ENCODE measurements at places on chromosomes 5 and 9.

GRCh38 chr9:122948313-122948712 lies 7.5 kb downstream of the RABGAP1 start:
- no peak for DNase-seq

- no peak for DNase-seq
Observed at GRCh38 chr9:79809931-79810330, 238.2 kb downstream of the TLE4 start.

GRCh38 chr5:155727512-155728145 lies 599.3 kb upstream of the SGCD start:
- no peak for DNase-seq

GRCh38 chr9:93693129-93693528 lies 116.7 kb downstream of the PHF2 start:
- DNase-seq: no peak

DNA sequence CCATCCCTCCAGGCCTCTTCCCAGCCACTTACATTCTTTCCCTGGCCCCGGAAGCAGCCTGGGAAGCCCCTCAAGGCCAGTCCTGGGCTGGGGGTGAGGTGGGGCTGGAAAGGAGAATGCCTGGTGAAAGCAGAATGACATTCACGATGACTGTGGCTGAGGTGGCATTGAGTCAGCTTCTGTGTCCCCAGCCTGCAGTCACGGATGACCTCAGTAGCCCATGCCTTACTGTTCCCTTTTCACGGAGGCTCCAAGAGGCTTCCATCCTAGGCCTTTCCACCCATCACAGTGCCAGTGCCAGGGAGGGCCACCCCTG lies 2.7 kb downstream of the PRDM12 start:
- no peak for DNase-seq

- DNase-seq: no peak
Observed at GRCh38 chr9:126097679-126098078, 228.9 kb upstream of the MVB12B start.

- no peak for DNase-seq
Observed at GRCh38 chr9:22030101-22030598, 21.0 kb upstream of the CDKN2B start.

DNA sequence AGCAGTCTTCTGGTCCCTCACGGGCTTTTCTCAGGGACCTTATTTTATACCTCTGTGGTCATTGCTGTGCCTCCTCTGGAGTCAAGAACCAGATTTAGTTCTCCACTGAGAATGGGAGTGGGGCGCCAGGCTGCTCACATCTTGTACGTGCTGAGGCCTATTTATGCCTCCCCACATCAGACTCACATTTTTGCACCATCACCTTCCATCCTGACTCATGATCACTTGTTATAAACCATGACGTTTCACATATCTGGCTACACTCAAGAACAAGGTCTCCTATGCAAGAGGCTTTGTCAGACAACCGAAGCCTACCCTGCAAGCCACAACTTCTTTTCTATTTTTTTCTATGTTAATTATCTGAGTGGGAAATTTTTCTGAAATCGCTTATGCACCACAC lies 10.7 kb downstream of the PRUNE2 start:
- DNase-seq: no peak

GRCh38 chr5:38831909-38832308 lies 13.9 kb upstream of the OSMR start:
- DNase-seq: no peak

DNA sequence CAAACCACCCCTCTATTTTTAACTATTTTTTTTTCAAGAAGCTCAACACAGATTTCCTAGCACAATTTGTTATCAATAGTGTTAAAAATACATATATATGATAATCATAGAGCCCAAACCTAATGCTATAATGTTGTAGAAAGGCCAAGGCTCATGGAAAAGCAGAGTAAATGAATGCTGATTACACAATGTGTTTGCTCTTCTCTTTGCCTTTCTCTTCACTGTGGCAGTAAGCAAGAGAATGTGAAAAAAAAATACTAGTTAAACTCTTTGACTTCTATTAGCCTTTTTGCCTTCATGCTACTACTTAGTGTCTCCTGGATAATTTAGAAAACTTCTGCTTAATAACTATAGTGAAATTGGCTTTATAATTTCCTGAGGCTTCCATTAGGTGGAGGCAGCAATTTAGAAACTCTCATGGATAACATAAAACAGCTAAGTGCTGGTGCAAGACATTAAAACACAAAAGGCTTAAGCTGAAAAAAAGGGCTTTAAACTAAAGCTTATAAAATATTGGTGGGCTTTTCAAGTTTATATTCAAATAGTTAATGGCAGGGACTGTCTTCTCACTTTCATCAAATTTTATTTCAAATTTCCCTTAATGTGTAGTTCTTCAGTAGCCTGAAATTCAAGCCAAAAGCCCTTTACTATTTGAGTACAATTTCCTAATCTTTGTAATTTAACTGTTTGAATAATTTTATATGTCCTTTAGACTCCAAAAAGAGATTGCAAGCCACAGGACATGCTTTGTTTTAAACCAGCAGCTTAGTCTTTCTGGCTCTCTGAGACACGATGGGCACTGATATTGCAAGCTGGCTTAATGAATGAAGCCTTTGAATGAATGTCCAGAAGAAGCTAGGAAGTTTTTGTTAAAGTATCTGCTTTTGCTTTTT lies 2031.8 kb upstream of the CDH6 start:
- DNase-seq: no peak

GRCh38 chr5:11594021-11594420 lies 310.2 kb downstream of the CTNND2 start:
- DNase-seq: no peak

GRCh38 chr5:178230879-178231538 lies 1.6 kb downstream of the PHYKPL start:
- DNase-seq: no peak

GRCh38 chr9:72554221-72554641 lies 32.8 kb downstream of the TMC1 start:
- no peak for DNase-seq

DNA sequence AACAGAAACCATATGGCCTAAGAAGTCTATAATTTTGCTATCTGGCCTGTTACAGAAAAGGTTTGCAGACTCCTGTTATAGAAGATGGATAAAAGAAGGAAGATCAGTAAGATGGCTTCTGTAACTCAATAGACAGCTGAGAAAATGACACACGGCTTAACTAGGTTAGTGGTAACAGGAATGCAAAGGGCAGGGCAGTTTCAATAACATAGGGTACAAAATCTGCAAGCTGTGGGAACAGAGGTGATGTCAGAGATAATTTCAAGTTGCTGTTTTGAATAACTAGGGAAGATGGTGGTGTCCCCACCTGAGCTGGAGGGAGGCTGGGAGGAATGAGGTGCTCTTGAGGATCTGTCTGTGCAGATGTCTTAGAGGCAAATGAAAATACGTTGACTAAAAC lies 106.5 kb downstream of the GLIS3 start:
- no peak for DNase-seq

- no peak for DNase-seq
Observed at GRCh38 chr9:135574331-135574730, 12.8 kb downstream of the PAEP start.

DNA sequence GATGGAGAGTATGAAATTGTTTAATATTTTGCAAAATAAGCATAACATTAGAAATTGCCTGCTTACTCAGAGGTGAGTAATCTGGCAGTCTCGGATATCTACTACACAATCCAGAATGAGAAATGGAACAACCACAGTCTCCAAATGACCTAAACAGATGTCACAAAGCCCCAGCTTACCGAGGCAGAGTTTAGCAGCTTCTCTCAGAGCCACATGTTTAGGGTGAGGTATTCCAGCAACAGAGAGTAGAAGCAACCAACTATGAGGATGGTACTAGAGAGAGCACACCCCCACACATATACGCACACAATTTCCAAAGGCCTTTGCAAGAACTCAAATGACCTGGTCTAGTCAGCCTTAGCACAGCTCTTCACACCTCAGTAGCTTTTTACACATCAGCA lies 122.7 kb upstream of the LPAR1 start:
- no peak for DNase-seq

GRCh38 chr5:54975701-54976100 lies 9.7 kb downstream of the ESM1 start:
- no peak for DNase-seq

GRCh38 chr9:35367451-35367850 lies 122.5 kb upstream of the RUSC2 start:
- DNase-seq: no peak

GRCh38 chr5:37029436-37029835 lies 152.9 kb downstream of the NIPBL start:
- DNase-seq: no peak

DNA sequence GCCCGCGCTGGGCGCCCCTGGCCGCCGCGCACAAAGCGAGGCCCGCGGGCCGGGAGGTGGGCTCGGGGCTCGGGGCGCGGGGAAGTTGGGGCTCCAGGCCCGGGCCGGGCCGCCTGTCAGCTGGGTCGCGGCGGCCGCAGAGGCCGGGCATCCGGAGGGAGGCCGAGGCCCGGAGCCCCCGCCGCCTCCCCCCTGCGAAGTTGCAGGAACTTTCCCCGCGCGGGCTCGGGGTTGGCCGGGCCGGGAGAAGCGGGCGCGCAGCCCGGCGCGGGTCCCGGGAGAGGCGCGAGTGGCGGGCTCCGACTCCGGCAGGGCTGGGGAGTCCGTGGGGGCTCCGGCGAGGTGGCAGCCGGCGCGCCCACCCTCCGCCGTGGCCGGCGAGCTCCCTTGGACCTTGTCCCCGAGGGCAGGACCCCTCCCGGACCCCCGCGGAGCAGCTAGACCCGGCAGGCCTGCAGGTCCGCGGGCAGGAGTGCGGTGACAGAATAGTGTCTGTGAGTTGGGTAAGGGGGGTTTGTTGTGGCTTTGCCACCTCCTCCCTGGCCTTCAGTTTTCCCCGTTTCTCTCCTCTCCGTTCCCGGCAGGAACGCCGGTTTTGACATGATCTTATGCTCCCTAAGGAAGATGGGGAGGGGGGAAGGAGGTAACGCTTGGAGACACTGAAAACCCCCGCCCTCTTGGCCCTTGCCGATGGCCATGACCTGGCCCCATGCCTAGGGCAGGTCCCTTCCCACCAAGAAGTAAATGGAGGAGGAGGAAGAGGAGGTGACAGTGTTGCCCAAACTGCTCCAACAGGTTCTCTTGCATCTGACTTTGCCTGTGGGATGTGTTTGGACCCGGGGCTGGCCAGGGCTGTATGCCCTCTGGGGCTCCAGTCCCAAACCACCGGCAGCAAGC lies 942 bp downstream of the PHF2 start:
- no peak for DNase-seq

GRCh38 chr9:94632737-94633136 lies 6.6 kb downstream of the FBP1 start:
- DNase-seq: no peak

DNA sequence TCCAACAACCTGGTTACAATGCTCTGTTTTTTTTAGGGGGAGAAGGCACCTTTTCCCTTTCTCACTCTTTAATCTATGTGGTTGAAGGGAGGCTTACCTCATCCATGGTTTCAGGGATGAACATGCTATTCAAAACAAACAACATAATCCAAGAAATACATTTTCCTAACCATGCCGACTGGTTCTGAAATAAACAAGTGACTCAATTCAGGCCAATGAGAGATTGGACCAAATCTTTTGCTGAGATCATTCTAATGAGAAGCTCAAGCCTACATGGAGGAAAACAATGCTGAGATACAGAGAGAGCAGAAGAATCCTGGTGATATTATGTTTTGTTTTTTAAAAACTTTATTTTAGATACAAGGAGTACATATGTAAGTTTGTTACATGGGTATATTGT lies 46.8 kb upstream of the ELL2 start:
- DNase-seq: no peak

GRCh38 chr9:136003411-136004218 lies 42.4 kb upstream of the UBAC1 start:
- DNase-seq: no peak

GRCh38 chr9:108654566-108654965 lies 201.2 kb downstream of the ACTL7B start:
- no peak for DNase-seq

DNA sequence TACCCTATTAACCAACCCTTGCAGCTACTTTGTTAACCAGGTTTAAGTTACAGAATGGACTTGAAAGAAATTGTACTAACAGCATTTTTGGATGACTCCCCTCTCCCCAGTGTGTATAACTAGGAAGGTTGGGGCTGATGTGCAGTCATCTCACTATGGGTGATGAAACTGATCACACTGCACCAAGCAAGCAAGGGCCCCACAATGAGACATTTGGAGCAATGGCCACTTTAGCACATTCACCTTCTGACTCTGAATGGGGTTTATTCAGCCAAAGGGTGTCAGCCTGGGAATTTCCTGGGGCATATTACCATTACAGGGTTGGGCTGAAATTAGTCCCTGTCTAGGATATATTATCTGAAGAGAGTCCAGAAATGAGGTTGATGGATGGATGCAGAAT lies 18.7 kb upstream of the CYFIP2 start:
- DNase-seq: no peak

DNA sequence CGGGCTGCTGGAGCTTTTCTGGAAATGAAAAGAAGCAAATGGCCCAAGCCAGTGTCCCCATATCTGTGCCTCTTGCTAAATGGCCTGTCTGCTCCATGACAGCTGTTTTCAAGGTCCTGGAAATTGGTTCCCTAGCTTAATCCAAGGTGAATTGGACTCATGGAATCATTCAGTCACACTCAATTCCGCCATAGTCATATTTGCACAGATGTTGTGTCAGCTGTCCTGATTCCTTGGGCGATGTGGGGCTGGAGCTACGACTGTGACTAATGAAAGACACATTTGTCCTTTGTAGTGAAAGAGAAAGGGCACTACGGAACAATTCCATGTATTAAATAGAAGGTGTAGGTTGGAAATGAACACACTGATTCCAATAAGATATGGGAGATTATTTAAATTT lies 102.9 kb upstream of the MEGF10 start:
- no peak for DNase-seq

DNA sequence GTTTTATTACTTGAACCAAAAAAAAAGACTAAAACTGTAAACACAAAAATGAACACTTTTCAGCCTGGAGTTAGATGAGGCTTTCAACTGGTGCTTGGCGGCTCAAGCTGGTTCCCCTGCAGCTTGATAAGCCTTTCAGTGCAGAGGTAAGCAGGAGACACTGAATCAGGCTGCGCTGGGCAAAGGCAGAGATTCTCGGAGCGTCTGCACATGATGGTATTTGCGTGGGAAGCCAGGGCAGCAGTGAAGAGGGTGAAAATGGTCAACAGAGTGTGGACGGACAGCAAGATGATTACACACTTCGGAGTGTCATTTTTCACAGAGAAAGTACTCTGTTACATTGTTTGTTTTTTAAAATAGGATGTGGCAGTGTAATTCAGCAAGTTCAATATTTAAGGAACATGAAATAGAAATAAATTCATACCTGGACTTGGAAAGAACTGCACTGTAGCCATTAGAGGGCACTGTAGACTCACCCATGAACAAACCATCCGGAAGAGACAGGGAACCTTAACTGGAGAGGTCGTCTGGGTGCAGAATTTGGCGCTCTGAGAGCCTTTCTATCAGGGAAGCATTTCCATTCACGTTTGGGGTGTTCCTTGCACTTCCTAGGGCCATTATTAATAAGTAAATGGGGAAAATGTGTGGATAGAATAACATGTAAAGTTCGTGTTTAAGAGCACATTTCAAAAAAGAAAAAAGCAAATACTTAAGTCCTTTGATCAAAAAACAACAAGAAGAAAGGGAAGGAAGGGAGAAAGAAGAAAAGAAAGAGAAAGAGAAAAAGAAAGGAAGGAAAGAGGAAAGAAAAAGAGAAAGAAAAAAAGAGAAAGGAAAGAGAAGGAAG lies 69.8 kb downstream of the ICE1 start:
- DNase-seq: peak; percentile 73

Data from NCI-H1694 treated with DMSO at 0.1 percent for 48 hours (cell line).